ENCODE measurements at places on chromosomes 5 and 9. TPM values are rescaled to one million over a fixed set of nuclear protein-coding genes. Genes with fewer than 3 reads are reported as not detected.
A peak's percentile ranks its signal among the peaks of the same experiment; 100 is the strongest.

- DNase-seq, result peak; percentile 90
These were observed 49.0 kb downstream of the PSD2 start for GRCh38 chr5:139844472-139845145.

PRUNE2 gene
- not detected for total RNA-seq

DNA sequence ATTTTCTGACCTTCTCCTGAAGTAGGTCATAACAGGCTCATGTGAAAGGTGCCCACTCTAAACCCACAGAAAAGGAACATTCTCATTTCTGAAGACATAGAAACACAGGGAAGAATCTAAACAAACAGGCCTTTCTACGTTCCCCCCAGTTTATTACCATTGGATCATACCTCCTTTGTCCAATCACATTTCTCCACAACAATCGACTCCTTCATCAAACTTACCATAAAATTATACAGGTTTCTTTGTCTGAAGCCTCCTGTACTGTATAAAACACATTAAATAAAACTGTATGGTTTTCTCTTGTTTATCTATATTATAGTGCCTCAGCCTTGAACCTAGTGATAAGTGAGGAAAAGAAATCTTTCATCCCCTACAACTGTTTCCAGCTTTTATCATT lies 340.7 kb downstream of the ENC1 start:
- DNase-seq, result no peak

TSC1 gene
- total RNA-seq, result 19.7 TPM

MED27 gene
- 31.3 TPM for total RNA-seq
